CD4-positive, alpha-beta T cell treated with Interleukin-17A for 4 hours (primary cell): ENCODE measurements at places on chromosomes 16 and 17.

DNA sequence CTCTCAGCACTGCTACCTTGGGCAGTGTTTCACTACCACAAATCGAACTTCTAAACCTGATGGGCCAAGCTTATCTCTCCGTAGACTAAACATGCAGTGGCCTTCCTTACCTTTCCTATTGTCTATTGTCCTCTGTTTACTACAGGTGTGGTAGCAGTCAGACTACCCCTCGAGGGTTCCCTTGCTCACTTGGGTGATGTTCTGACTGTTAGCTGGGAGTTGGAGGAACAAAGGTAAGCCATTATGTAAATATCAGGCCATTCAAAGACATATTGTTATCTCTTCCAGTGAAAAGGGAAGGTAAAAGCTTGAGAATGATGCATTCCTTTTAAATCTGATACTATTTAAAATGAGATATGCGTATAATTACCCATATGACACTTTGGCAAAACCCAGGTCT, 828.3 kb upstream of the EEF2KMT start:
- no peak for DNase-seq

DNA sequence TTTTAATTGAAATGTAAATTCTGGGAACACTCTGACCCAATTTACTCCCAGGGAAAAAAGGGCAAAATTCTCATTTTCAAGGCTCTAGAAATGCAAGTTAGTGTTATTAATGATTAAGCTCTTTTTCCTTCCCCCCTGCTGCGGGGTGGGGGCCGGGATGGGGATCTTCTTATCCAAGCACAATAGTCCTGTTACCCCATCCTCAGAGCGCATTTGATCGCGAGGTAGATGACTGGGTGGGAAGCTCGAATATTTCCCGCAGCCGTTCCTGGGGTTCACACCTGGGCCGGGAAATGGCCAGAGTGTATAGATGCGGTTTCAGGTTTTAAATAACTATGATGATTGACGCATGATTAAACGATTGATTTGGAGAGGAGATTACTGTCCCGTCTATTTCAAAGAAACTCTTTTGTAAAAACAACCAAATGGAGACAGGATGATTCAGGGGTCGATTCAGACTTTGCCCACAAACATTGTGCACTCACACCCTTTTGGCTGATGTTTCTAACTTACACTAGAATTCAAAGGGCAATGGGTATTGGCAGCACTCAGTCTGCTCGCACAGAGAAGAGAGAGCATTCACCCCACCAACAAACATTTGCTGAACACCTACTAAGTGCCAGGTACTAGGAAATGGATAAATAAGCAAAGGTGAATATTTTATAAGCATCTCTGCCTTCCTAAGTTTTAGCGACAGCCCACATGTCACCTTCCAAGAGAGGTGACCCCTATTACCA, 55.0 kb downstream of the SALL1 start:
- no peak for DNase-seq

GRCh38 chr16:2019921-2020831, 591 bp downstream of the NPW start:
- no peak for DNase-seq

DNA sequence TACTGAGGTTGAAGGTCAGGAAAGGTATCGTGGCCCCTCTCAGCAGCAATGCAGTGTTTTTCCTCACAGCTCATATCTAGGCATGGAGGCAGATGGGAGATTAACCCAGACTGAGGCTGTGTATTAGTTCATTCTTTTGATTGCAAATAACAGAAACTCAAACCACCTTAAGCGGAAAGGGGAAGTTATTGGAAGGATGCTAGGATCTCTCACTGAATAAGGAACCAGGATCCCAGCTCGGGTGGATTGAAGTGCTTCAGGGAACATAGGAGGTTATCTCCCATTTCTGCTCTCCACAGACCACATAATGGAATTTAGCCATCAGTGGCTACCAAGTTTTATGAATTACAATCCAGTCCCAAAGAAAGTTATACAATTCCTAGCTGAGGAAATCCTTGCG, 8.2 kb downstream of the ZNF689 start:
- no peak for DNase-seq

GRCh38 chr17:40539711-40540411, 25.4 kb downstream of the CCR7 start:
- DNase-seq, result peak; percentile 4

GRCh38 chr16:11257131-11257938, 1.3 kb upstream of the SOCS1 start:
- peak; percentile 73 for DNase-seq

DNA sequence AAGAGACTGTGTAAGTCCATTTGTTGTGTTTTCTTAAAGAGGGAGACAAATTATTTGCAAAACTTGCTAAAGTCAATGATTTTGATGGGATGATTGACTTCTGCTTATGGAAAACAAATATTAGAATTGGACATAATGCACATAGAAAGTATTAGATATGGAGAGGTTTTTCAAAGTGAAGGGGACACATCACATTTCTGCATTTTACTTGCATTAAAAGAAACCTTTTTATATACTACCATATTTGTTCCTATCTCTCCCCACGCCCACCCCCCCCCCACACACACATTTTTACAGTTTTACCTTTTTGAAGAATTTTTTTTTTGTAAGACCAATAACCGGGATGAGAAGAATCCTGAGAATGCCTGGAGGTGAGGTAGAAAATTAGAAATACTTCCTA, 8.6 kb upstream of the OR4D2 start:
- no peak for DNase-seq

GRCh38 chr17:46984892-46985291, 5.8 kb upstream of the RPRML start:
- DNase-seq, result no peak

GRCh38 chr16:56675685-56676210, 6.1 kb downstream of the MT1H start:
- peak; percentile 53 for DNase-seq

DNA sequence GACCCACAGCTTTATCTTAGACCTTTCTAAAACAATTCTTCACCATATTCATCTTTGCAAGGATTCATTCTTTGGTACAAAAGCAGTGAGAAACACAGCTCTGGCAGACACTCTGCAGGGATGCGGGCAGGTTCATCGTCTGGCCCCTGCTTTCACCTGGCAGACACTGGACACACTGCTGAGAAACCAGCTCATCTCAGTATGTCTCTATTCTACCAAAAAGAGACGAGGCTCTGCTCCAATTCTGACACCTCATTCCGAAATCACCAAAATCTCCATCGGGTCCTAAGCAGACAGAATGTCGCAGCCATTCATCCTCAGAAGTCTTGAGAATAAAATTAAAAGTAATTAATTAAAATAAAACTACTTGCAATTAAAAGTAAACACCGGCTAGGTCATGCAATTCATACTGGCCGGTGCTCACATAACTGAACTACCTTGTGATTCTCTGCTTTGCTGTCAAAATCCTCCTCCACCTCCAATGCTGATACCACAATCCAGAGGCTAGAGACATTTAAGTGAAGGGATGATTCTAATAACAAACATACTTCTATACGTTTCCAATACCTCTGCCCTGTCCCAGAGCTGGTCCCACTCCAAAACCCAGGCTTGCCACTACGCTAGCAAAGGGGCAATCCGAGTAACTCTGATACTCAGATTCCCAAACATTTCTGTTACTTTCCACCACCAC, 1.3 kb downstream of the RNF157 start:
- no peak for DNase-seq

DNA sequence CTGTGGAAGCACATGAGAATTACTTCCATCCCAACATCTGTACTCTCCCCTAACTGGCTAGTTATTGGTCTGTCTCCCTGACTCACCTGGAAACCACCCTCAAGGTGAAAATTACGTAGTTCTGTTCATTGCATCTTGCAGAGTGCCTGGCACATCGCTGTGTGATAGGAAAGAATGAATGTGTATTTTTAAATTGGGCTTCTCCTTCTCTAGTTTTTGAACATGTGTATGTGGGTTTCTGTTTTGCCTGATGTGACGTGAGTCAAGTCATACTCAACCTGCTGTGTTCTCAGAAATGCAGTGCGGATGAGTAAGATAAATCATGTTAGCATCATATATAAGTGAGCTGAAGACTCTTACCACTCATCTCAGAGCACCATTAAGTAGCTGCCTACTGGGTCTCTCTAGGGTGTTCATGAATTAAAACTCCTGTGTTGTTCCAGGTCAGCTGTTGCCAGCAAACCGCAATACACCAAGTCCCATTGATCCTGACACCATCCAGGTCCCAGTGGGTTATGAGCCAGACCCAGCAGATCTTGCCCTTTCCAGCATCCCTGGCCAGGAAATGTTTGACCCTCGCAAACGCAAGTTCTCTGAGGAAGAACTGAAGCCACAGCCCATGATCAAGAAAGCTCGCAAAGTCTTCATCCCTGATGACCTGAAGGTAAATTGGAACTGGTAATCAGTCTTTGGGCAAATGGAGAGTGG, 50.2 kb downstream of the HLF start:
- no peak for DNase-seq

DNA sequence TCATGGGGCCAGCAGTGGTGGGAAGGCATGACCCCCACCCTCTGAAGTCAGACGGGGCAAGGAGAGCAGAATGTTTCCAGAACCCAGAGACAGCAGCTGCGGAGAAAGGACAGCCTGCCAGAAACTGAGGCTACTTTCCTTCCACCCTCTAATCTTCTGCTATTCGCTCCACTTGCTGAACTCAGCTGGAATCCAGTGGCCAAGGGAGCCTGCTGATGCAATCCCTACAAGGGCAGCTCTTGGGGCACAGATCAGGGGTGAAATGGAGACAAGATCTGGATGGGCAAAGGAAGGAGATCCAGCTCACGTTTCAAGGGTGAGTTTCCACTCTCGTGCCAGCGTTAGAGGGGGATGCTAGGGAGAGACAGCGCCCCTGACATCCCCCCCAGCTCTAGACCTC, 479.1 kb downstream of the SLC39A11 start:
- no peak for DNase-seq

DNA sequence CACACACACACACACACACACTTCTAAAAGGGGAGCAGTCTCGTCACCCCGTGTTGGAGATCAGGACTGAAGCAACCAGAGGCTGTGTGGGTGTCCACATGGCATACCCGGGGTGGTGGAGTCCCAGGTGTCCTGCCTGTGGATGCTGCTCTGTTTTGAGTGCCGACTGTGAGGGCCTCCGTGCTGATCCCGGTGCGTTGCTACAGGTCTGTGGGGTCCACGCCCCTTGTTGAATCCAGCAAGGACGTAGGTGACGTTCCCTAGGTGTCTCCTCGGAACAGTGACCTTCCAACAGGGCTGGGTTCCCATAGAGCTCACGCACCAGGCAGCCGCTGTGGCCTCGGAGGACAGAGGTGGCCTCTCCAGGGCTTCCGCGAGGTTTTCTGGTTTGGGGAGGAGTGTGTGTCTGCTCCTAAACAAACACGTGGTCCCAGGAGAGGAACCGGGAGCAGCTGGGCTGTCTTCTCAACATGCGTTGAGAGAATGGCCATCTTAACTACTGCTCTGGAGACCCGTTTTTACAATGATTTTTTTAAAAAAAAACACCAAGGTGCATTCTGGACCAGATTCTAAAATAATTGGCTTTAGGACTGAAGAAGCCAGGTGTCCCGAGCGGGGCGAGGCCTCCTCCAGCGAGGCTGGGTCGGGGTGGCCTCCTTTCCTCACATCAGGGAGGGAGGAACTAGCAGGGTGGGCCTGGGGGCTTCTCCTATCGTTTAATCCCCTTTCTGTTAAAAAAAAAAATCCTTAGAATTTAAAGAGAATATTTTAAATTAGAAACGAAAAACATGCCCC, 100.6 kb upstream of the ZNF750 start:
- no peak for DNase-seq

- DNase-seq, result no peak
These were observed 36.1 kb downstream of the CMIP start for GRCh38 chr16:81480606-81481206.

GRCh38 chr16:7849841-7850240, 517.2 kb downstream of the RBFOX1 start:
- no peak for DNase-seq

DNA sequence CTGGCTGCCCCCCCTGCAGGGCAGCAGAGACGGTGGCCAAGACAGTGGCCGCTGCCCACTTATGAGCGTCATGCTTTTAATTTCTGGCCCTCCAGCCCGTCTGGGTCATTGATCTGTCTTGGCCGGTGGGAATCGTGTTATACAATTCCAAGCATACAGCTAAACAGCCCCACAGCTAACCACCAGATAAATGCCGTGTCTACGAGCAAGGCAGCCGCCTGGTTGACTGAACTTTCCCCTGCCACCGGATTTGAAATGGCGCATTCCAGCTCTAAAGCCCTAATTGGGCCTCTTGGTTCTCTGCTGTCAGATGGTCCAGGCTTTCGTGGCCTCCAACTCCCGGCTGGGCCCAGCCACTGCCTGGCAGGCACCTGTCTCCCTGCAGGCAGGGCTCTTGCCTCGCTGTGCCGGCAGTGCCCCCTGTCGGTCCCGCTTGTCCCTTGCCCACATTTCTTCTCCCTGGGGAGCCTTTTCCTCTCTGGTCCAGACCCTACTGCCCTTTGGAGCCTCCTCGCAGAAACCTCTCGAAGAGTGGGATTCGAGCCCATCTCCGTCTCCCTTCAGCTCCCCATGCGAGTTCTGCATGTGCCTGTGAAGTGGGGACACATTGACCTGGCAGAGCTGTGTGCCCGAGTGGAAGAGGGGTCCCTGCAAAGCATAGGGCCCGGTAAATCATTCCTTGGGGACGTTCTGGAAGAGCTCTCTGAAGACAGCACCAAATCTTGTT, 1.8 kb upstream of the RBFOX3 start:
- peak; percentile 33 for DNase-seq

- DNase-seq, result no peak
These were observed 13.7 kb upstream of the LDHD start for GRCh38 chr16:75130150-75130771.

DNA sequence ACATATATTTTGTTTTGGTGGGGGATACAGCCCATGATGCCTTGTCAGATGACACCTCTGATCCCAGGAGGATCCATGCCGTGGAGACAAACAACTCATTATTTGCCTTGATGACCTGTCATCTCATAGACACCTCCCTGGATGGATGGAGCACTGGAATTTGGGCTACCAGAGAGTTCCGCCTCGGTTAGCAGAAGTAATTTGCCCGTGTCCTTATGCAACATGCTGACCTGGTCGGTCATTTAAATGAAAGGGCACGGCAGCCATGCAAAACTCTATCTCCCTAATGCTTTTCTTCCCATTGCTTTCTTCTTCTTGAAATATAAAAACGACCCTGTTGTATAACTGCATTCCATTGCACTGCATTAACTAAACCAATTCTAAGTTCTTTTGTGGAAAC, 145.3 kb downstream of the GRIN2A start:
- no peak for DNase-seq

- no peak for DNase-seq
These were observed 2.7 kb upstream of the CES1 start for GRCh38 chr16:55835581-55835980.
